ENCODE measurements at places on chromosomes 2 and 18.

- DNase-seq, result no peak
Measured at GRCh38 chr18:10552226-10552625, 26.4 kb downstream of the NAPG start.

- DNase-seq, result no peak
Measured at GRCh38 chr2:141940709-141941108, 190.1 kb downstream of the LRP1B start.

- DNase-seq, result no peak
Measured at GRCh38 chr2:11920993-11921583, 174.7 kb downstream of the LPIN1 start.

- DNase-seq, result no peak
Measured at GRCh38 chr2:145849466-145849865, 1329.5 kb upstream of the ZEB2 start.

GRCh38 chr2:209495855-209496585 is 72.2 kb downstream of the MAP2 start:
- peak; percentile 98 for DNase-seq

- DNase-seq, result peak; percentile 28
Measured at GRCh38 chr2:192194265-192194865, 368 bp downstream of the TMEFF2 start.

- DNase-seq, result no peak
Measured at GRCh38 chr2:186822323-186822722, 26.6 kb downstream of the ZSWIM2 start.

- no peak for DNase-seq
Measured at GRCh38 chr2:45837812-45838341, 186.4 kb downstream of the PRKCE start.

DNA sequence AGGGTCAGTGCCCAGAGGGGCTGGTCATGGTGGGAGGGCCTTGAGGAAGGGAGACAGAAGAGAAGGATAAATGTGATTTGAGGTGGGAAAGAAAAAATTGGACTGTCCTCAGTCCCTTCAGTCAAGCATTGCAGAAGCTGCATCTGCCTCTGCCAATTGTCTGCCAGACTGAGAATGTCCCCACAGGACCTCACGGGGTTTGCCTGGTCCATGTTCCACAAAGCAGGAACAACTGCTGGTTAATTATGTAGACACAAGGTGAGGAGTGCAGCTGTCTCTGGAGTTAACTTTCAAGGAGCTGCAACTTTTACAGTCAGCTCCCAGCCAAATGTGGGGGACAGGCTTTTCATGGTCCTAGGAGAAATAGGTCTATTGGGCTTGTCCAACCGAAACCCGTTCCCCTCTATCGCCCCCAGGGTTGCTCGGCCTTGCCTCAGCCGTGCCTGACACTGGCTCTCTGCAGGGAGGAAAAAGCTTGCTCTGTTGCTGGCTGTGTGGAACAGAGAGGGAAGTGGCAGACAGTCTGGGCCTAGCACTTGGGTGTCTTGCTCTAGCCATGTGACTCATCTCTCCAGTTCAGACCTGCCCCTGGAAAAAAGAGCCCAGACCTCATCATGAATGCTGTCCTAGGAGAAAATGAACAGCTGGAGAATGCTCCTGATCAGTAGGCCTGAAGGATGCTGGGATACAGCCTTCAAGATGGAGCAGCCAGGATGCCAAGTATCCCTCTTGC is 31.1 kb upstream of the PAX8 start:
- DNase-seq, result peak; percentile 19

GRCh38 chr2:105796131-105796638 is 51.5 kb downstream of the NCK2 start:
- no peak for DNase-seq

GRCh38 chr2:189076120-189076519 is 101.9 kb downstream of the COL3A1 start:
- no peak for DNase-seq

GRCh38 chr2:69089266-69089665 is 76.3 kb downstream of the ANTXR1 start:
- DNase-seq, result peak; percentile 64

GRCh38 chr18:40930211-40930882 is 1024.7 kb upstream of the PIK3C3 start:
- no peak for DNase-seq

- DNase-seq, result no peak
Measured at GRCh38 chr2:16241166-16242160, 301.1 kb downstream of the MYCN start.

DNA sequence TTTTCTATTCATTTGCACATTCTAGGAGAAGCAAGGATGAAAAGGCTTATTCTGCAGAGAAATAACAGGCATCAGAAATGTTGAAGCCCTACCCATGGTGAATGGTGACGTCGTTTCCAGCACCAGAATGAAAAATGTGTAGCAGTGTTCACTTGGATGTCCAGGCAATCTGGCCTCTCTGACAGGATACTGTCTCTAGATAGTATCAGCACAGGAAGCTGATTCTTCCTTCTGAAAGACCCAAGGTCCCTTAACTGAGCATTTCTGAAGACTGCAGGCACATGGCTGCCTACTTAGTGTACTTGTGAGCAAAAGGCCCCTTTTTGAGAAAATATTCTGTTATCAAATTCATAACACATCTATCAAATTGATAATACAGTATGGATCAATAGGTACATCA is 234.1 kb downstream of the XIRP2 start:
- DNase-seq, result no peak

GRCh38 chr18:71598374-71598773 is 945.8 kb downstream of the CBLN2 start:
- no peak for DNase-seq

GRCh38 chr2:148781544-148781943 is 93.5 kb upstream of the KIF5C start:
- DNase-seq, result no peak

DNA sequence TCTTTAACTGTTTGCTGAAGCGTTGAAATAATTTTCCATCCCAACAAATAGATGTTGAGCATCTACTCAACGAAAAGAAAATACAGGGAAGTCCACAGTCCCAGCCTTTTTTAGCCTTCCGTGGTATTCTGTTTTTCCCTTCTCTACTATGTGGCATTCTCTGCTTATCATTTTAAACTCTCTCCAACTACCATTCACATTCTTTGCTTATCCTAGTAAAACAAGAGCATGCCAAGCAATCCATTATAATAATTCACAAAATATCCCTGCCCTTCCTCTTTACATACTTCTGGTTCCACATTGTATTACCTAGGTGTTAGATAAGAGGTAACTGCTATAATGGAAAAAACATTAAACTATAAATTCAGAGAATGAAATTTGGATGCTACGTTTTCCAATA is 1.6 kb upstream of the SESTD1 start:
- DNase-seq, result no peak

- DNase-seq, result no peak
Measured at GRCh38 chr2:229201521-229201920, 69.6 kb downstream of the PID1 start.

DNA sequence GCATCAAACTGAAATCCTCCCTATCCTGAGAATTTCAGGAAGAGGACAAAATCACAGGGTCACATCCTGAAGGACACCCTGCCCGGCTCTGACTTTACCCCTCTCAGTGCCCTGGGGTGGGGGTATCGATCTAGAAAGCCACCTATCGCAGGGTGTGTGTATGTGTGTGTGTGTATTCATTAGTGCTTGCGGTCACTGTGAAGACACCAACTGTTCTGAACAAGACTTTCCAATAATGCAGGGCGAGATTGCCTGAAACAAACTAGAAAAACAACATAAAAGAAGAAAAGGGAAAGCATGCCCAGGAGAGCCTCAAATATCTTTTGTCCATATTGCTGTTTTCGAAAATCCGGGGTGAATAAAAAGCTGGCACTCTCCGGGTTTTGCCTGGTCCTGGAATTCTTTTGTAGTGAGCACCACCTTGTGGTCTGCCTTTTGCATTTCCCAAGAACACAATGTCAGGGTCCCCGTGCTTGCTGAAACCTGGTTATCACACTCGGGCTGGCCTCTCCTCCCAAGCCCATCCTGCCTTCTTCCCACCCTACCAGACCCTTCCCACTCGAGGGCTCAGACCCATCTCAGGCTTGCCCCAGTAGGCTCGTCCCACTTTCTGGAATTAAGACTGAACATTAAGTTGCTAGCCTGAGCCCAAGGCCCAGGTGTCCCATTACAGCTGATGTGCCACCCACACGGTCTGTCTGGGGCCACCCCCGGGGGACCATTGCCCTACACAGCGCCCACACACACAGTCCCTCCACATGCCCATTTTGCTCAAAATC is 25.0 kb upstream of the COPS8 start:
- peak; percentile 80 for DNase-seq

GRCh38 chr2:165016772-165017411 is 61.6 kb upstream of the SLC38A11 start:
- DNase-seq, result peak; percentile 59

- DNase-seq, result no peak
Measured at GRCh38 chr2:25473758-25474340, 132.1 kb upstream of the DNMT3A start.

DNA sequence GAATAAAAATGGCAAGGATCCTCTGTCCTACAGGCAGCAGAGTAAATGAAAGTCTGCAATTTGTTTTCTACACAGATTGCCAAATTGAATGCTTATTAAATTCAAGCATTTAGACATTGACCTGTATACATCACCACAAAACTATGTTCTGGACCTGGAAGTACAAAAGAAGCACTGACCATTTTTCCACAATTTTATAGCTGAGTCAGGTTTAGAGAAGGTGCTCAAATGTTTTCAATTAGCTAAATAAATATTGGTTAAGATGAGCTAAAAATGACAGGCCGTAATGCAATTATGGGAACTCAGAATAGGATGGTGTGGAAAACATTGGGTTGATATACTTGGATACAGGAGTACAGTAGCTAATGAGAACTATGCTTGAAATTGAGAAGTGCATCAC is 490.7 kb upstream of the MEIS1 start:
- peak; percentile 5 for DNase-seq

- DNase-seq, result peak; percentile 10
Measured at GRCh38 chr2:110995911-110996310, 124.8 kb upstream of the BCL2L11 start.

DNA sequence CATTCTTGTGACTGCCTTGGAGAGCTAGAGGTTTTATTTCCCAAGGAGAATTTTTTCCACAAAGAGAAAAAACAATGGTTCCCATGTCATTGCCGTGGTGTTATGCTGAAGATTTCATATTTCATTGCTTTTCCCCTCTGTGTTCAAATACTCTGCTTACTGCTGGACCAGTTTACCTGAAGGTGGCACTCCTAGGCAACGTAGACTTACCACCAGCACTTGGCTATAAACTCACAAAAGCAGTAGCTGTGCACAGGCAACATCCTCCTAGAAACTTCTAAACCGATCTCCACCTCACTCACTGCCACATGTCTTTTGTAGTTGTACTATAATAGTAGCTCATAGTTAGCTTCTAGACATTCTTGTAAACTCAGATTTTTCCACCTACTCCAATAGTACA is 1319.7 kb upstream of the CRIM1 start:
- no peak for DNase-seq

DNA sequence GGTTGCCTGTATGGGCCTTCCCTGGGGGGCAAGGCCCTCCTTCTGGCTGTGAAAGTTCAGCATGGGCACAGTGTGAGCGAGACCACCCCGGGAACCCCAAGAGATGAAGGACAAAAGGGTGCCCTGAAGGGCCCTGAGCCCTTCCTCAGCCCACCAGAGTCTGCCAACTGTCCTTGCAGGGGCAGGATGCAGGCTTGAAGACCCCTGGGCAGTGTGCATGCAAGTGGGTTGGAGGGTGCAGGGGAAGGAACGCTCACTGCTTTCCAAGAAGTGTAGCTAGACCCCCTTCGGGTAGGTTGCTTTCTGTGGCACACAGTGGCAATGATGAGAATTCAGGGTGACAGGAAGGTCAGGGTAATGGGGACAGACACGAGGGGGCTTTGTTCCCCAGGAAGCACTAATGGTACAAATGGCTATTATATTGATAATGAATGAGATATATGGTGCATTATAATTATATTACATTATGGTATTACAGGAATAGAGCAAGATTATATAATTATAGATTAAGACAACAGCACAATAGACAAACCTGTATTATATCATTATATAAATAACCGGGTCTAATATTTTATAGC is 228.7 kb downstream of the ATAD2B start:
- no peak for DNase-seq

DNA sequence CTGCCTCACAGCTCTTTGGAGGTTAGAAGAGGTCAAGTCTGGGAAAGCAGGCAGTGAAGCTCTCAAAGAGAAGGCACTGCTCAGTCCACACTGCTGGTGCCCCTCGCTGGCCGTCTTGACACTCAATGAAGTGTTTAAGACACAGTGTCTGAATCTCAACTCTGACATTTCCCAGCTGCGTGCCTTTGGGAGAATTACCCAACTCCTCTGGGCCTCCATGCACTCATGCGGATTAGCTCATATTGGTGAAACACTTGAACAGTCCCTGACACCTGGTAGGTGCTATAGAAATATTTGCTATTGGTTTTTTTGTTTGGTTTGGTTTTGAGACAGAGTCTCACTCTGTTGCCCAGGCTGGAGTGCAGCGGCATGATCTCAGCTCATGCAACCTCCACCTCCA is 281.0 kb downstream of the SRBD1 start:
- no peak for DNase-seq

DNA sequence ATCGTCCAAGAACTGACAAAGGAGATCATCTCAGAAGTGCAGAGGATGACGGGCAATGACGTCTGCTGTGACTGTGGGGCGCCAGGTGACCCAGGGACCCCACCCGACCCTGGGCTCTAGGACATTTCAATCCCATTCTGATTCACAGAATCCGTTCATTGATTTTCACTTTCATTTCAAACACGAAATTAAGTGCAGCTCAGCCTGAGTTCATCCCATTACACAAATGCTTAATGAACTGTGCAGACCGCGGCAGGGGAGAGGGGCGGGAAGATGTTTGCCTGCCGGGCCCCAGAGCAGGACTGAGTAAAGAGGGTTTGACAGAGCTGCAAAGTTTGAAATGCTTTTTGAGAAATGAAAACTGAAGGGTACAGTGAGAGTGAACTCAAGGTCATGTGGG is 67.1 kb downstream of the ITGB1BP1 start:
- no peak for DNase-seq

DNA sequence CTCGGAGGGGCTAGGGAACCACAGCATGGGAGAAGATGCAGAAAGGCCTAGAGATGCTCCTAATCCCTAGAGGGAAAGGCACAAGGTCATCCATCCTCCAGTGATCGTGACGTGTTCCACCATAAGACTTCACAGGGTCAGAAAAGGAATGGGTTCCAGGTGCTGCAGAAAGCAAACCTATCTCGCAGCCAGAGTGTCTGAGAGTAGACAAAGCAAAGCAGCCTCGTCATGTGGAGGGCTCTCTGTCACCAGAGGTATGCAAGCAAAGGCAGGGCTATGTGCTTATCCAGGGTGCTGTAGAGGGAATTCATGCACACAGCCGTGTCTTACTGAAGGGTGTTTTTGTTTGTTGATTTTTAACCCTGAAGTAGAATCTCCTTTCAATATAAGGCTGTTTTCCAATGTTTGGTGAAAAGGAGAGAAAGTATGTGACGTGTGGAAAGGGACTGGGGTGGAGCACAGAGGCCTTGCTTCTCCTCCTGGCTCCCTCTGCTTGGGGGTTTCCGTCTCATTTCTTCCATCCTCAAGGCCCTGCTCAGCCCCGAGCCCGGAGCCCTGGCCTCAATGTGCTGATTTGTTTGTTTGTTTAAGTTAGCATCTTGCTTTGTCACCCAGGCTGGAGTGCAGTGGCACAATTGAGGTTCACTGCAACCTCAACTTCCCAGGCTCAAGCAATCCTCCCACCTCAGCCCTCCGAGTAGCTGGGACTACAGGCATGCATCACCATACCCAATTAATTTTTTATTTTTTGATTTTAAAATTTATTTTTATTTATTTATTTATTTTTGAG is 3.0 kb downstream of the GPR55 start:
- no peak for DNase-seq

GRCh38 chr2:112032689-112033465 is 22.2 kb upstream of the TMEM87B start:
- DNase-seq, result peak; percentile 91

- peak; percentile 33 for DNase-seq
Measured at GRCh38 chr18:22363867-22364463, 53.8 kb downstream of the CTAGE1 start.

All from fibroblast of mammary gland (primary cell).